ENCODE measurements at places on chromosomes 2 and 18. TPM values are rescaled to one million over a fixed set of nuclear protein-coding genes. Genes with fewer than 3 reads are reported as not detected.

CRYGC gene
- total RNA-seq, result not detected

REG3G gene
- total RNA-seq, result not detected

PTPRN gene
- not detected for total RNA-seq

DCC gene
- not detected for total RNA-seq

EMX1 gene
- total RNA-seq, result not detected

GRCh38 chr2:217171874-217172273 is 312.0 kb upstream of the TNP1 start:
- H3K36me3 ChIP-seq, result no peaks in the 10 kb centered on the region
- no peak for DNase-seq
- no peak overlapping the region for H3K27ac ChIP-seq
- H3K27me3 ChIP-seq, result no peaks in the 10 kb centered on the region

DNA sequence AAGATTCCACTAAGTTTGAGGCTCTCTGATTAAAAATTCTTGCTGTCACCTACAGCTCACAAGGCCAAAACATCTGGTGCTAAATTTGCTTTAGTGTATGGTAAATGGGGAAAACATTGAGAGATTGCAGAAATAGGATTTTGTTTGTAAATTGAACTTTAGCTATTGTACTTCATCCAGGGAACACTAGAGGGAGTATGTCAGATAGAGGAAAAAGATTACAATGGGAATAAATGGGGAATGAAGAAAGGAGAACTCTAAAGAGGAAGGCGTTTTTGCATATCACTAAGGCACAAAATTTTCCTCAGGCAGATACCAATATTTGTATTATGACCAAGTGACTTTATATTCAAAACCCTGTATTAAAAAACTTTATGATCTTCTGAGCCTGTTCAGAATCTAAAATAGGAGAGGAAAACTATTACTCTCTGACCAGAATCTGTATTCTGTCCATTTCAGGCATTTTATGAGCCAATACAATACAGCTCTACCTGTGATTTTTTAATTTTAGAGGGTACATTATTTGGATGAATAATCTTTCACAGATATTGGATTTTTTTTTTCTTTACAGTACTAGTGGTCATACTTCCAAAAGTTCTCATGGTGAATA is 52.3 kb upstream of the ITGB6 start:
- H3K4me3 ChIP-seq, result no peak overlapping the region
- H3K27me3 ChIP-seq, result peaks cover 1% of the 10 kb centered on the region
- DNase-seq, result no peak
- H3K4me1 ChIP-seq, result no peaks in the 10 kb centered on the region

DNA sequence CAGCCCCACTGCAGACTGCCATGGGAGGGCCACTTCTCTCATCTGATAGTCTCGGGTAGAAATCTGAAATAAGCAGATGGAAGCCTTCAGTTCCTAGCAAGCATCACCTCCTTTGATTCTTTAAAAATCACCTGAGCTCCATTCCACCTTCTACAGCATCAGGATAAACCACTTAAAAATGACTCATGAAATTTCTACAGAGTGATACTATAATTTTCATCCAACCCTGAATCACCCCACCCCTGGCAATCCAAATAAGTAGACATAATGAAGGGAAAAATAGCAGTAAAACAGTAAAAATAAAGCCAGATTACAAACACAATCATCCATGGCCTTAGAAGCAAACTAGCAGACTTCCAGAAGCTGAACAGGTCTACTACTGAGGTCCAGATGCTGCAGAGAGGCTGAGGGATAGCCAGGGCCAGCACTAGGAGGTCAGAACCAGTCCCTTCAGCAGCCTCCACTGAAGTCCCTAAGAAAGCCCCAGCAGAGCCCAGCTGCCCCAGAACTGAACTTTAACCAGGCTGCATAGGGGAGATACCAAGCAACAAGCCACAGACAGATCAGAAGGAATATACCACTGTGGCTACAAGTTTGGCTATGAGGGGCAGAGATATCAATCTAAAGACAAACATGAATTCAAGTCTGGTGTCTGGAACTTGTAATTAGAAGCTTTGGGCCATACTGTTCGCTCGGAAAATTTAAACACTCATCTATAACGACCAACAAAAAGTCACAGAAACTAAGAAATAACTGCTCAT is 54.7 kb upstream of the RNU4ATAC start:
- no peaks in the 10 kb centered on the region for H3K27me3 ChIP-seq
- H3K27ac ChIP-seq, result no peak overlapping the region
- peaks cover 6% of the 10 kb centered on the region for H3K36me3 ChIP-seq
- no peak for DNase-seq

DNA sequence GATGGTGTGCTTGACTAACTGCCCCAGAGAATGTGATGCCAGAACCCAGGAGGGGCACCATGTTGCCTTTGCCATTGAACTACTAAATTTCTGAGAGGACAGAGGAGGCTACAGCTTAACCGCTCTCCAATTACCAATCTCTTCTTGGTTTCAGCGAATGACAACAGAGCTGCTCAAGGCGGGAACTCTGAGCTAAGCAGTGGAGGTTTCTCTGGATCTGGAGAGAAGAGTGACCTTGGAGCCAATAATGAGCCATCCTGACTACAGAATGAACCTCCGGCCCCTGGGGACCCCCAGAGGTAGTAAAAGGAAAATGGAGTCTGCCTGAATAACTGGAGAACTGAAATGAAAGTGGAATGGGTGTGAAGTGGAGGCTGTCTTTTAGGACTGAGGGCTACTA is 53.2 kb downstream of the DIS3L2 start:
- H3K36me3 ChIP-seq, result peaks cover 24% of the 10 kb centered on the region
- H3K4me1 ChIP-seq, result no peaks in the 10 kb centered on the region
- no peaks in the 10 kb centered on the region for H3K27me3 ChIP-seq
- no peak overlapping the region for H3K4me3 ChIP-seq

GRCh38 chr2:20642055-20642971 is 8.6 kb downstream of the HS1BP3 start:
- H3K4me3 ChIP-seq, result no peak overlapping the region
- peak; percentile 71 for DNase-seq
- H3K36me3 ChIP-seq, result peaks cover 45% of the 10 kb centered on the region
- peaks cover 6% of the 10 kb centered on the region for H3K4me1 ChIP-seq

DNA sequence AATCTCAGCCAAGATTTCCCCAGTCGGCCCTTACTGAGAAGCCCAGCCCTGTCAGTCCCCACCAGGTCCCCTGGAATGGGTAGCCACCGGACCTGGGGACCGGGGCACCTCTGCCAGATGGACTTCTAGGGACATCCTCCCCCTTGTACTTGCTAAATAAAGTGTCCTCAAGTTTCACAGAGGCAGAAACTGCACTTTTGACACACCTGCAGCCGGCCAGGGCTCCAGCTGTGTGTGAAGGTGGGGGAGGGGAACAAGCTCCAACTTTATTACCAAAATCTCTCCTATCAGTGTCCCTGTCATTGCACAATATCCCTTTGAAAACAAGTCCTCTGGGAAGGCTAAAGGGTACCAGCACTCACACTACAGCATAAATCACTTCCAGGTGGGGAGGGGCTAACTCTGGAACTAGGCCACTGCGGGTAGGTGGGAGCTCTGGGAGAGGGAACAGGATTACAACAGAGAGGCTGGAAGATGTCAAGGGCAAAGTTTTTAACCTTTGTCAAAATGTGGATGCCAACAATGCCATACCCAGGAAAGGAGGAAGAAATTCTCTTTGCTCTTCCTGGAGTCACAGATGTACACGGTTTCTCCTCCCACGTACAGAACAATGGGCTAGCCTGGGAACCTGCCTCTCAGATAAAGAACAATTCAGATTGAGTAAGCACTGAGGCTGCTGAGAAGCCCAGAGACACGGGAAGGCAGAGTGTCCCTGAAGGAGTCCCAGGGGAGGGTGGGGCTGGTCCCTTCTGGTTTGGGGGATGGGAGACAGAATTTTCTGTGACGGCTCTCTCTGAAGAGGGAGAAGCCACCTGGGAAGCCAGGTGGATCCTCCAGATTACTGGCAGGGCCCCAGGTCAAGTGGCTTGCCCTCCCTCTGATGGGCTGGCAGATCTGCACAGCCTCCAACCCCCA is 11.0 kb downstream of the SDC1 start:
- H3K27me3 ChIP-seq, result no peaks in the 10 kb centered on the region
- no peaks in the 10 kb centered on the region for H3K36me3 ChIP-seq
- H3K4me1 ChIP-seq, result no peaks in the 10 kb centered on the region
- no peak overlapping the region for H3K27ac ChIP-seq

DNA sequence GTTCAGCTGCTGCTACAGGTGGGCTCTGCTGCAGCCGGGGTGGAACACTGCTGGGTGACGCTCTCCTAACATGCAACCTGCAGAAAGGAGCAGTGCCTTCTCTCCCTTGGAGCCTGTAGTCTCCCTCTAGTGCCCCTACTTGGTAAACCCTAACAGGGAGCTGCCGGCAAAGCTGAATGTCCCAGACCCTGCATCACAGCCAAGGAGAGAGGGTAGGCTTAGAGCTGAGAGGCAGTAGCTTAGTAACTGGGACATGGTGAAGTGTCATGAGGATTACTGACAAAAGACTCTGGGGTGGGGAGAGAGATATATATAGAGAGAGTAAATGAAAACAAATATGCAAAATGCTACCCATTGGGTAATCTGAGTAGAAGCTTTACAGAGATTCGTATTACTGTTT is 9.9 kb downstream of the NCAPH start:
- peak overlapping the region; percentile 95 for H3K27ac ChIP-seq
- no peak overlapping the region for H3K4me3 ChIP-seq
- no peaks in the 10 kb centered on the region for H3K27me3 ChIP-seq
- peaks cover 8% of the 10 kb centered on the region for H3K36me3 ChIP-seq
- peaks cover 48% of the 10 kb centered on the region for H3K4me1 ChIP-seq
- DNase-seq, result no peak

DNA sequence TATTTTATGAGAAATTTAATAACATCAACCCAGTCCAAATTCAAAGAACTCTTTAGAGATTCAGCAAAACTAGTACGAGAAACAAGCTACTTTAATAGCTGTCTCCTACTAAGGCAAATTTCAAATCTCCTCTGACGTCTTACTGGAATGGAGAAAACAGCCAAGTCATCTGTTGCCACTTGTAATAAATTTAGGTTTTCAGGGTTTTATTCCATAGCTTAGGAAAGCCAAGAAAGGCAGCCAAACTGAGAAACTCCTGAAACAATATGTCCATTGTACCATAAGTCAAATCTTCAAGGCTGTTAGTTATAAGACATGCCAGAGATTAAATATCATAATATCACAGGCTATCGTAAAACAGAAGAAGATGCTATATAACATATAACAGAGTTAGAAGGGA is 524.6 kb upstream of the SETBP1 start:
- no peak overlapping the region for H3K27ac ChIP-seq
- DNase-seq, result no peak
- no peaks in the 10 kb centered on the region for H3K27me3 ChIP-seq
- no peak overlapping the region for H3K4me3 ChIP-seq
- H3K36me3 ChIP-seq, result no peaks in the 10 kb centered on the region
- no peaks in the 10 kb centered on the region for H3K4me1 ChIP-seq

GRCh38 chr2:671787-672605 is 5.2 kb downstream of the TMEM18 start:
- H3K27ac ChIP-seq, result no peak overlapping the region
- H3K36me3 ChIP-seq, result peaks cover 38% of the 10 kb centered on the region
- H3K4me3 ChIP-seq, result no peak overlapping the region
- DNase-seq, result no peak

- no peak for DNase-seq
- no peaks in the 10 kb centered on the region for H3K36me3 ChIP-seq
- H3K4me3 ChIP-seq, result no peak overlapping the region
- no peaks in the 10 kb centered on the region for H3K4me1 ChIP-seq
- no peak overlapping the region for H3K27ac ChIP-seq
Observed at GRCh38 chr2:46857871-46858701, 57.5 kb downstream of the MCFD2 start.

DNA sequence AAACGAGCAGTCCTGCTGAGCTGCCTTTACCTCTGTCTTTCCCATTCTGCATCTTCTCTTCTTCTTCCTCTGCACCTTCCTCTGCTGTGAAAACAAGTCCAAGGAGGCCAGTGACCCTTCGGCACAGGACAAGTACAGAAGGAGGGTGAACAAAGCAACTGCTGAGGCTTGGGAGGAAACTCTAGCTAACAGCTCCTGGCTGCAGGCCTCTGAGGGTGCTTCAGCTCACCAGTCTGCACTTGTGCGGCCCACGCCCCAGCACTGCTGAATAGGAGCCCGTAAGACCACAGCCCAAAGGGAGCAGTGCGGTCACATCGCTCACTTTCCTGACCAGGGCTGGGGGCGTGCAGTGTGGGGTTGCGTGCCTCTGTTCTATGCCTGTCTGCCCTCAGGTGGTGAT is 42.1 kb upstream of the DNMT3A start:
- peaks cover 3% of the 10 kb centered on the region for H3K4me1 ChIP-seq
- no peak for DNase-seq
- H3K27ac ChIP-seq, result no peak overlapping the region
- peaks cover 10% of the 10 kb centered on the region for H3K36me3 ChIP-seq
- no peak overlapping the region for H3K4me3 ChIP-seq

DNA sequence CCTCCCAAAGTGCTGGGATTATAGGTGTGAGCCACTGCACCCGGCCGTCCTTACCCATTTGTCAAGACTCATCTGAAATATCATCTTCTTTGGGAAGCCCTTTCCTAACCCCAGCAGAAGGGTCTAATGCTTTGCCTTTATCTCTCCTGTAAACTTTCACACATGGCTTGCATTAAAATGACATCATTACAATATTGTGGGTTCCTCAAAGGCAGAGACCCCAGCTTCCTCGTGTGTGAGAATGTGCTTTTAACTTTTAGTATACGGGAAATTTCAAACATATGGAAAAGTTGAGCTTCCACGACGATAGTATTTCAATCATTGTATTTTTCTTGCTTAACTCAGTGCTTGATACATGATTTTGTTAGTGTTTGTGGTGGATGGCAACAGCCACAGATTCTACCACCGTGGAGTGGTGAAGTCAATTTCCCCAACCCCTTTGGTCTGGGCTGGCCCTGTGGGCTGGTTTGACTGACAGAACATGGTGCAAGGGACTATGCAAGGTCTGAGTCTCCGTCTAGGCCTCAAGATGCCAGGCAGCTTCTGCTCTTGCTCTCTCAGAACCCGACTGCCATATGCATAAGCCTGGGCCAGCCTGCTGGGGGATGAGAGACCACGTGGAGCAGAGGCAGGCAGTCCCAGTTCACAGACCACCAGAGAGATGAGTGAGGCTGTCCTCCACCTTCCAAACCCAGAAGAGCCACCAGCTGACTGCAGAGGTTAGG is 39.9 kb downstream of the NGEF start:
- H3K36me3 ChIP-seq, result no peaks in the 10 kb centered on the region
- H3K4me3 ChIP-seq, result no peak overlapping the region
- H3K27ac ChIP-seq, result no peak overlapping the region
- H3K4me1 ChIP-seq, result no peaks in the 10 kb centered on the region
- no peak for DNase-seq

- peak overlapping the region; percentile 52 for H3K27ac ChIP-seq
- H3K27me3 ChIP-seq, result no peaks in the 10 kb centered on the region
- DNase-seq, result peak; percentile 16
- H3K4me3 ChIP-seq, result peak overlapping the region; percentile 8
Observed at GRCh38 chr2:135590619-135591260, 59.5 kb downstream of the R3HDM1 start.

- DNase-seq, result no peak
- no peaks in the 10 kb centered on the region for H3K27me3 ChIP-seq
- no peaks in the 10 kb centered on the region for H3K36me3 ChIP-seq
Observed at GRCh38 chr2:40639320-40639719, 187.4 kb upstream of the SLC8A1 start.

All from CD4-positive, CD25-positive, alpha-beta regulatory T cell (primary cell).